ENCODE measurements at places on chromosomes 16 and 17.

DNA sequence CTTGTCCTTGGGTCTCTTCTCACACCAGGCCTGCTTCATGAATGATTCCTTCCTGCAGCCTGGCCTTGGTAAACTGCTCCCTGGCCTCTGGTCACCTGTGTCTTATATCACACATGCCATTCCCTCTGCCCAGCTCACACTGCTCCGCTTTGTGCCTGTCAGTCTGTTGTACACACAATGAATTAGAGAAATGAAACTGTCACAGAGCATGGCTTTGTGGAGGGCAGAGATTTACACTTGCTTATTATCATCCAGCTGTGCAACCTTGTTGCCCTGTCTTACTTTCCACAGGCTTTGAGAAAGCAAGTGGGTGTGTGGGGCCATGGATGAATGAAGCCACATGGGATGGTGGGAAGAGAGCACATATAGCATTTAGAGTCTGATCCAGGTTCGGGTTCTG lies 22.4 kb downstream of the ALDH3A2 start:
- no peak for DNase-seq

- DNase-seq, result no peak
Observed at GRCh38 chr16:23368469-23368868, 66.4 kb downstream of the SCNN1B start.

GRCh38 chr17:51000835-51001638 lies 119.6 kb downstream of the SPAG9 start:
- peak; percentile 90 for DNase-seq

- DNase-seq, result peak; percentile 86
Observed at GRCh38 chr16:15672514-15673167, 22.6 kb downstream of the NDE1 start.

DNA sequence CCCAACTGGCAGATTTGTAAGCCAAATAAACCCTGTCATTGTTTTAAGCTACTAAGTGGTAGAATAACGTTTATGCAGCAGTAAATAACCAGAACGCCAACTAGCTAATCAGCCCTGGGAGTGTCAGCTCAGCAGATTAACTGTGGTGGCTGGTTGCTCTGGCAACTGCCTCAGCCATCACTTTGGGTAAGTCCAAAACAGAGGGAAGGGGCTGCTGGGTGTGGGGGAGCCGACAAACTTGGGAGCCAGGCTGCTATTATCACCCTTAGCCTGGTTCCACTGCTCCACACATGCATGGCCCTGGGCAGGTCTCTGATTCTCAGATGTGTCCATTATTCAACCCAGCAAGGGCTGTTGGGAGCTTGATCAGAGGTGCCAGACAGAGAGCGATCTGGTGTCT lies 22.2 kb upstream of the RHOT1 start:
- no peak for DNase-seq

GRCh38 chr16:26391833-26392232 lies 674.9 kb upstream of the C16orf82 start:
- DNase-seq, result no peak

- no peak for DNase-seq
Observed at GRCh38 chr16:81394966-81395655, 49.5 kb upstream of the CMIP start.

DNA sequence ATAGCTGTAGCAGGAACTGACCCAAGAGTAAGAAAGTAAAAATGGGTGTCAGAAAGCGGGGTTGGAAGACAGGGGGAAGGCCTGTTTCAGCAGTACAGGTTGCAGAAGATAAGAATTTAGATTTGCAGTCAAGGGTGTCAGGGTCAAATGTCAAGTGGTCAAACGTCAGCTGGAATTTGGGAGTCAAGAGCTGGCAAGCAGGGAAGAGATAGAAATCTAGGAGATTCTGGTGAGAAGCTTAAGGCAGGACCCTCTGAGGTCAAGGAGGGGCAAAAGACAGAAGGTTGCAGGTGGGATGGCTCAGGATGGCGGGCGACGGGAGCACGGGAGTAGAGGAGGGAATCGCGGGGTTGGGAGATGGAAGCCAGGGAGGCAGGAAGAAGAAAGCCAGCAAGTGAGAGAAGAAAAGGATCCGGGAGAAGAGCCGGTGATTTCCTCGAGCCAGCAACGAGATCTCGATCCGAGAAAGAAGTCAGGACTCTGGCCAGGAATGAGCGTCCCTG lies 335 bp downstream of the SLC25A35 start:
- no peak for DNase-seq

DNA sequence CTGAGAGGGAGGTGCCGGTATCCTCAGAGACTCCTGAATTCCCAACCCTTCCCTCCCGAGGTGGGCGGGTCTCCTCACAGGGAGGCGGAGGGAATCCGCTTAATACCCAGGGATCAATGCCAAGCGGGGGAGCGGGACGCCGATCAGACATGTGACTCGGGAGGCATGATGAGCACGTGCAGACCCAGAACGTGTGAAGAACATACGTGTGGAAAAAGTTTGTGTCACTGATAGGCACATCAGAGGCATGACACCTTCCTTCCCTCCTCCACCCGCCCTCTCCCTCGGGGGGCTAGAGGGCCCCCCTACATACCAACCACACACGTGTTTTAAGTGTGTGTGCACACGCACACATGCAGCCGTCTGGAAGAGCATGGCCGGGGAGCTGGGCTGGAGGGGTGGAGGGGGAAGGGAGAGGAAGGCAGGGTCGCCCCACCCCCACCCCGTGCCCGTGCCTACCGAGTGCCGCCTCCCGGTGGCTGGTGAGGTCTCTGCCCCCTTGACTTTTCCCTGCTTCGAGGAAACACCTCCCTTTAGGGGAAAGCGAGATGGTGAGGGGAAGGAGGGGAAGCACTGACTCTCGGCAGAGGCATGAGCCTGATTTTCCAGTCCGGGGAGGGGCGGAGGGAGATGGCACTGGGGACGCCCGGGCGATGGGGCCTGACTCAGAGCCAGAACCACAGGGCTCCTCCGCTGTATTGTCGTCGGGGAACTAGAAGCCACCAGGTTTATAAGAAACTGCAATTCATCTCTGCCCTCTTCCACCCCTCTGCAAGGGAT lies 12.1 kb upstream of the TBX21 start:
- peak; percentile 45 for DNase-seq

DNA sequence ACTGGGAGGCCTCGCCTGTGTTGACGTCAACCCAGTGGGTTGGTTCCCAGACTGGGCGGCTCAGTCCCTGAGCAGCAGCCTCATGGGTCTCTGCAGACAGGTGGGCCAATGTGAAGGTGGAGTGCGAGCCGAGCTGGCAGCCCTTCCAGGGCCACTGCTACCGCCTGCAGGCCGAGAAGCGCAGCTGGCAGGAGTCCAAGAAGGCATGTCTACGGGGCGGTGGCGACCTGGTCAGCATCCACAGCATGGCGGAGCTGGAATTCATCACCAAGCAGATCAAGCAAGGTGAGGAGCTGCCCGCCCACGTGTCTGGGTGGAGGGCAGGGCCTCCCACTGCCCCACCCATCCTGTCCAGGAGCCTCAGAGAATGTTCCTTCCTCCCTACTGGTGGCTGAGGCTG lies 44.1 kb downstream of the MRC2 start:
- no peak for DNase-seq

GRCh38 chr17:18241229-18241871 lies 15.9 kb downstream of the LLGL1 start:
- DNase-seq, result no peak

GRCh38 chr17:42329025-42329976 lies 41.0 kb downstream of the STAT5A start:
- DNase-seq, result no peak

GRCh38 chr16:84103678-84104077 lies 13.1 kb downstream of the MBTPS1 start:
- no peak for DNase-seq

- no peak for DNase-seq
Observed at GRCh38 chr16:81808933-81809480, 29.9 kb downstream of the PLCG2 start.

- DNase-seq, result no peak
Observed at GRCh38 chr17:4892499-4893221, 6.7 kb upstream of the C17orf107 start.

- DNase-seq, result no peak
Observed at GRCh38 chr16:65418435-65418834, 296.6 kb upstream of the CDH11 start.

- DNase-seq, result peak; percentile 92
Observed at GRCh38 chr16:29811170-29811895, 660 bp upstream of the PRRT2 start.

DNA sequence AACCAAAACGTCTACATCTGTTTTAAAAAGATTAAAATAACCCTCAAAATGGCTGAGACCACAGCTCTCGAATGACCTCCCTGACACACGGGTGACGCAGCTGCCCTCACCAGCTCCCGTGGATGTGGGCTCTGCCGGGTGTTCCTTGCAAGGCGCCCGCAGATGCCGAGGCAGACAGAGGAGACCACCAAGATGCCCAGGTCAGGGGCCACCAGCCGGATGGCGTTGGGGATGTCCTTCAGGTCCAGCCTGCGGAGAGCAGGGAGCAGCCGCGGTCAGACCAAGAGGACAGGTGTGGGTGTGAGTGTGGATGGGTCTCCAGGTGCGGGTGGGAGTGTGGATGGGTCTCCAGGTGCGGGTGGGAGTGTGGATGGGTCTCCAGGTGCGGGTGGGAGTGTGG lies 35.1 kb downstream of the CTU2 start:
- no peak for DNase-seq

DNA sequence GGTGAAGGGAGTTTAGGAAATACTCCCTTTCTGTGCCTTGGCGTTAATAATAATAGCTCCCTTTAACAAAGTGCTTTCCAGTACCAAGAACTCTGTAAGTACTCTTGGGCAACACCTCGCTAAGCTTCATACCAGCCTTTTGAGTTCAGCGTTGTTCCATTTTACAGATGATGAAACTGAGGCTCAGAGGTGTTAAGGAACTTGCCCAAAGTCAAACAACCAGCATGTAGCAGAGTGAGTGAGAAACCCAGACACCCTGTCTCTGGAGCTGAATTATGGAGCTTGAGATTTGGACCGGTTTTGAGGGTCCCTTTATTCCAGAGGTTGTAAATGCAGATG lies 607 bp downstream of the KATNIP start:
- peak; percentile 12 for DNase-seq

DNA sequence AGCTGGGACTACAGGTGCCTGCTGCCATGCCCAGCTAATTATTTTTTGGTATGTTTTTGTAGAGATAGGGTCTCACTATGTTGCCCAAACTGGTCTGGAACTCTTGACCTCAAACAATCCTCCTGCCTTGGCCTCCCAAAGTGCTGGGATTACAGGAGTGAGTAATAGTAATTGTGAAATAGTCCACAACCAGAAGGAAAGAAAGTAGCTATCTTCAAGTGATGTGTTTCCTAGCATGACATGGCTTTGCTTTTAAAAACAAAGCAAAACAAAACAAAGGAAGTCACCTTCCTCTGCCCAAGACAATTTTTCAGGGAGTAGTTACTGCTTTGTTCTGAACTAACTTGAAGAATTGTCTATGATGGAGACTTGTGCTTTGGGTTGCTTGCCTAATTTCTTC lies 27.0 kb downstream of the ATP6V0A1 start:
- DNase-seq, result no peak

GRCh38 chr17:39114723-39115122 lies 36.7 kb downstream of the PLXDC1 start:
- no peak for DNase-seq

- DNase-seq, result no peak
Observed at GRCh38 chr17:992933-993332, 4.0 kb upstream of the TIMM22 start.

All from hematopoietic multipotent progenitor cell treated with erythropoietin and hydrocortisone succinate and interleukin-3 and kit ligand, for 6 days (in vitro differentiated cells).